ENCODE measurements at places on chromosomes 12 and 14. TPM values are rescaled to one million over a fixed set of nuclear protein-coding genes. Genes with fewer than 3 reads are reported as not detected.

The SLC17A8 gene
- total RNA-seq: not detected

The SALL2 gene
- total RNA-seq: 1.2 TPM

The SLCO1B1 gene
- not detected for total RNA-seq

The CD9 gene
- 641 TPM for total RNA-seq

The DTX3 gene
- total RNA-seq: 14.7 TPM

The MANSC4 gene
- not detected for total RNA-seq

The MCRS1 gene
- total RNA-seq: 61.3 TPM

The AQP5 gene
- not detected for total RNA-seq

The RPS6KL1 gene
- total RNA-seq: 0.96 TPM

The TGM1 gene
- 0.85 TPM for total RNA-seq

The PROX2 gene
- total RNA-seq: not detected

The SPIC gene
- total RNA-seq: not detected

The CLEC2B gene
- total RNA-seq: 15.1 TPM

The NRIP2 gene
- total RNA-seq: 0.28 TPM

The CCDC198 gene
- total RNA-seq: under 0.01 TPM

The KLHL33 gene
- 0.28 TPM for total RNA-seq

The TRIM9 gene
- total RNA-seq: 0.28 TPM

The DPY19L2 gene
- 1.9 TPM for total RNA-seq

The ACYP1 gene
- total RNA-seq: 11.9 TPM

The CHMP4A gene
- 25.1 TPM for total RNA-seq

The ANG gene
- 10.1 TPM for total RNA-seq

The REC8 gene
- total RNA-seq: 0.77 TPM

The HIP1R gene
- 9.9 TPM for total RNA-seq

The TMEM119 gene
- 15.8 TPM for total RNA-seq

The LRP6 gene
- 40.5 TPM for total RNA-seq

The LBHD2 gene
- not detected for total RNA-seq

The SLC5A8 gene
- not detected for total RNA-seq

The WASHC3 gene
- 101 TPM for total RNA-seq

The EIF2S1 gene
- 239 TPM for total RNA-seq

The LRRC10 gene
- total RNA-seq: not detected

The EGLN3 gene
- total RNA-seq: 0.19 TPM

The IQSEC3 gene
- 0.28 TPM for total RNA-seq

The TAS2R9 gene
- total RNA-seq: not detected

The CFAP54 gene
- total RNA-seq: 4.2 TPM

The GPR137C gene
- total RNA-seq: 0.58 TPM

The ZNF140 gene
- total RNA-seq: 17.4 TPM

The TTC9 gene
- total RNA-seq: under 0.01 TPM

The RTL1 gene
- total RNA-seq: not detected

The IL22 gene
- not detected for total RNA-seq

The CRIP2 gene
- total RNA-seq: 35.2 TPM

The GOLT1B gene
- 109 TPM for total RNA-seq

The GSG1 gene
- total RNA-seq: 0.85 TPM

The MMP19 gene
- total RNA-seq: 2.5 TPM

Measured in regular cardiac myocyte (primary cell).